ENCODE measurements at places on chromosomes 6 and 20.

DNA sequence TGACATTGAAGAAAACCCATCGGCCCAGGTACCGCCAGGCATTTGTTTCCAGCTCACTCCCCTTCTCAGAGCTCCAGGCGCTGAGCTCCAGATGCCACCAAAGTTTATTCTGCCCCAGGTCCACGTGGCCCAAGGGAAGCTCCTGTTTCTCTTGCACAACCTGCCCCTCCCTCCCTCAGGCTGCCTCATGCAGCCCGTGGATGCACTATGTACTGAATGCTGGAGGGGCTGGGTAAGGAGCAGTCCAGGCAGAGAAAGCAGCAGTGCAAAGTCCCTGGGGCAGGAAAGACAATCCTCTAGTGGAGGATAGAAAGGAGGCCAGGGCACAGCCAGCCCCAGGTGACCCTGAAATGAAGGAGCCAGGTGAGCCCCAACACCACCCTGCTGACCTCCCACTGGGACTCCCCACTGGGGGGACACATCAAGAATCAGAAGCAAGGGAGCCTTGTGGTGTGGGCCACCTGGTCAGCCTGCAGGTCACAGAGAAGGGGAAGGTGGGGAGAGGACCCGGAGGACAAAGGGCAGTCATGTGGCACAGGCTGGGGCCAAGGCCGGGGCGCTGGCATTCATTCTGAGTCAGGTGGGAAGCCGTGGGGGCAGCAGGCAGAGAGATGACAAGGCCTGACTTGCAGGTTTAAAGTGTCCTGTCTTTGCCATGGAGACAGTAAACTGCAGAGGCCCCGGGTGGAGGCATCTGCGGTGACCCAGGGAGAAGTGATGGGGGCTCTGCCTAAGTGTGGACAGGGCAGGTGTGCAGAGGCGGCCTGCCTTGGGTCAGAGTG lies 230.1 kb downstream of the PREX1 start:
- no peak for DNase-seq

GRCh38 chr20:47125758-47126591 lies 230.5 kb downstream of the ZMYND8 start:
- DNase-seq: no peak

DNA sequence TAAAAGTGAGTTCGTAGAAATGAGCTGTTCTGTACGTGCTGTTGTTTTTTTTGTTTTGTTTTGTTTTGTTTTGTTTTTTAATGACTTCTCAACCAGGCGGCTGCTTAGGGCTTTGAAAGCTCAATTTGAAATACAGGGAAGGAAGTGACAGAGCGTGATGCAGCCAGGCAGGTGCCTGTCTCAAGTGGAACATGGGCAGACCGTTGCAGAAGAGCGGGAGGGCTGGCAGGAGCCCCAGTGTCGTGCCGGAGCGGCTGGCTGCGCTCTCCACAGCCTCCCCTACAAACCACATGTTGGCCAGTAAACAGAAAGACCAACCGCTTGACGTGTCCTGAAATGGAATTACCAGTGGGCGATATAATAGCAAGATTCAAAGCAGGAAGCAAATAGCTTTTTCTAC lies 164.9 kb upstream of the RREB1 start:
- DNase-seq: no peak

DNA sequence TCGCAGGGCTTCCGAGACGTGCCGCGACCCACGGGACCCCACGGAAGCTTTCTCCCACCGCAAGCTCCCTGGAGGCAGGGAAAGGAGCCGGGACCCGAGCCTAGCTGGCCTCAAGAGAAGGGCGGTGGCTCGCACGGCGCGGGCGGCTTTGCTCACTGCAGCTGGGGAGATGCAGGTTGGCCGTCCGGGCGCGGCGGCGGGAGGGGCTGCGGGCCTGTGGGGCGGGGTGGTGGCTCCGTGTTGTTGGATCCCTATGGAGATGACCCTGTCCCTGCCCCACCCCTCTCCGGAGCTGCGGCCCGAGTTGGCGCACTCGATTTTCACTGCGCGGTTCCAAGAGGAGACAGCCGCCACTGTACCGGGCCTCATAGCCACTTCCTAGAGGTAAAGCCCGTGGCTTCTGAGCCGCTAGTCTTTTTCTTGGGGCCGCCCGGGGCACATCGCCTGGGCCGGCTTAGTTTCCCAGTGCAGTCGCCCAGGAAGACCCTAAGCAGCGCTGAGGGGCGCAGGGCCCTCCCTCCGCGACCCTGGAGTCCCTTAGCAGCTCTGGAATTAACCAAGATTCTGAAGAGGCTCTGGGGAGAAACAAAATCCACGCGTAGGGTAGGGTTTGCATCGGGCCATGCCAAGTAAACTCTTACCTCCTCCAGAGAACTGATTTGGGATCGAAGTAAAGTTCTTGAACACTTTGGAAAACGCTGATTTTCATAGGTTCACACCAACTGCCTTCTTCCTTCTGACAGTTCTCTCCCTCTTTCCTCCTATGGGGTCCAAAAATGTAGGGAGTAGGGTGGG lies at the start of gene ECT2L:
Gene ECT2L, plus strand, starts transcription at position 279 of the 795 bp plus-strand sequence. CDS start 17,188 bp downstream, outside the sequence.
- no peak for DNase-seq

- no peak for DNase-seq
Observed at GRCh38 chr6:73514746-73515110, 6.1 kb downstream of the EEF1A1 start.

- DNase-seq: no peak
Observed at GRCh38 chr20:56928007-56928406, 298.9 kb downstream of the TFAP2C start.

- no peak for DNase-seq
Observed at GRCh38 chr6:49416195-49416594, 46.9 kb downstream of the MMUT start.

DNA sequence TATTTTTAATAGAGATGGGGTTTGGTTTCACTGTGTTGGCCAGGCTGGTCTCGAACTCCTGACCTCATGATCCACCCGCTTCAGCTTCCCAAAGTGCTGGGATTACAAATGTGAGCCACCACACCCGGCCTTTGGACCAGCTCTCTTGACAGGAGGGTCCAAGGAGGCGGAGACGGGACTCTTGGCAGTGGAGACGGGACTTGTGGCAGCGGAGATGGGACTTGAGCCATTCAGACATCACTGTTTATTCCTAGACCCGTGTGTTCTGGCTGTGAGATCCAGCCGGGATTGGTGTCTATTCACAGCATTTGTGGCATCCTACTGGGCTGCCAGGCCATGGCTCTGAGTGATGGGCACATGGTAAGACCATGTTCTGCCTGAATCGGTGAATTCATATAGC lies 25.6 kb downstream of the PRPF6 start:
- no peak for DNase-seq

- DNase-seq: no peak
Observed at GRCh38 chr6:88569959-88570358, 393.5 kb downstream of the RNGTT start.

DNA sequence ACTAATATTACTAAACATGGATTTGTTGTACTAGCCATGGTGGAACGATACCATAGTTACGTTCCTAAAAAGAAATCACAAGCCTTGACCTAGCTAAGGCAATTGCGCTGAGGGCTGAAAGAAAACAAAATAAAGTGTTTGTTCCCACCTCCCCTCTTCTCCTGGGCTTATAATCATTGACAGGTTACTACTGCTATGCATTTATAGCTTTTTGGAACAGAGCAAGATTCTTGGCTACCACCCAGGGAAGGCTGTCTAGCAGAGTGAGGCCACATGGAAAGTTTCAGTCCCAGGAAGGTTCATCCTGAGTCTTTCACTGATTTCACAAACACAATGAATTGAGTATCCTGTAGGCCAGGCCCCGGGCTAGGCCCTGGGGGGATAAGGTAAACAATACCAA lies 84.6 kb downstream of the TMEM170B start:
- no peak for DNase-seq

GRCh38 chr20:22414305-22414742 lies 170.0 kb downstream of the FOXA2 start:
- DNase-seq: no peak

GRCh38 chr6:144583614-144583954 lies 298.4 kb downstream of the UTRN start:
- no peak for DNase-seq

- no peak for DNase-seq
Observed at GRCh38 chr6:80991316-80991715, 761.2 kb downstream of the TENT5A start.

GRCh38 chr20:57190536-57191264 lies 75.7 kb downstream of the BMP7 start:
- no peak for DNase-seq

GRCh38 chr6:37099442-37099841 lies 70.5 kb upstream of the PIM1 start:
- no peak for DNase-seq

- DNase-seq: no peak
Observed at GRCh38 chr6:5367510-5367909, 106.2 kb downstream of the FARS2 start.

DNA sequence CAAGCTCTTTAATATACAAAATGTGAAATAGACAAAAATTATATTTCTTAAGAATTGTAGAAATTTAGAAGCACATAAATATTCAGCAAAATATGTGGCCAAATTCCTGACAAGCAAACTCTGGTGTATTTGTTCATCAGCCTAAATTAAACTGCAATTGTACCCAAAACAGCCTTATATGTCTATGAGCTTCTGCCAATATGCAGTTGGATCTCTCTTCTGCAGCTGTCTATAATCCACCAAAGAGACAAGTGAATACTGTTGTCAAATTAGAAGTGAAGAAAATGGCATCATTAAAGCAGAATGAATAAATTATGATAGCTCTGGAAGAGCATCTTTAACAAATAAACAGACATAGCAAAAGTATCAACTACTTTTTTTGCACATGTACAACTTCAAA lies 755.7 kb downstream of the GRIK2 start:
- no peak for DNase-seq

DNA sequence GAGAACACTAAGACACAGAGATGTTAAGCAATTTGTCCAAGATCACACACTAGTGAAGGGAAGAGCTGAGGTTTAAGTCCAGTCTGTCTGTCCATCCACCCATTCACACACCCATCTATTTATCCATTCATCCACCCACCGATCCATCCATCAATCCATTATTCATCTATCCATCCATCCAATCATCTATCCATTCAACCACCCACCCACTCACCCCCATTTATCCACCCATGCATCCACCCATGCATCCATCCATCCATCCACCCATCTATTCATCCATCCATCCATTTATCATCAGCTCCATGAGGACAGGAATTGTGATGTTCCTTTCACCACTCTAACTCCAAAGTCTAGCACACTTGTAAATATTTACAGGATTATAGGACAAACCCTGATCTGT lies 242.3 kb upstream of the PMEPA1 start:
- DNase-seq: no peak

GRCh38 chr20:16952965-16953364 lies 204.8 kb downstream of the OTOR start:
- no peak for DNase-seq

DNA sequence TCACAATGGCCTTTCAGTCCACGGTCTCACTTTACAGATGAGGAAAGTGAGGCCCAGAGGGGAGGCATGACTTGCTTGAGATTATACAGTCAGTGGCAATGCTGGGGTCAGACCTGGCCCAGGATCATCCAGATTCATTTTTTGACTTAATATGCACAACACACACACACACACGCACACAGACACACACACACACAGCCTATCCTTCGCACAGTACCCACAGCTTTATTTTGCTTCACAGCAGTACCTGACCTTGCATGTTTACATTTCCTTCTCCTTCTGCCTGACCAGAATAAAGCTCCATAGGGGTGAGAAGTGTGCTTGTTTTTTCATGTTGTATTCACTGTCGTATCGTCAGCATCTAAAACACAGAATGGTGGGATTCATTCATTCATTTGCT lies 79.8 kb downstream of the VEGFA start:
- DNase-seq: no peak

GRCh38 chr6:33073431-33073871 lies at the start of gene HLA-DPA1:
HLA-DPA1 (minus strand) TSS chr6:33073649.
- DNase-seq: peak; percentile 8

- no peak for DNase-seq
Observed at GRCh38 chr6:160742090-160742489, 40.0 kb downstream of the PLG start.

DNA sequence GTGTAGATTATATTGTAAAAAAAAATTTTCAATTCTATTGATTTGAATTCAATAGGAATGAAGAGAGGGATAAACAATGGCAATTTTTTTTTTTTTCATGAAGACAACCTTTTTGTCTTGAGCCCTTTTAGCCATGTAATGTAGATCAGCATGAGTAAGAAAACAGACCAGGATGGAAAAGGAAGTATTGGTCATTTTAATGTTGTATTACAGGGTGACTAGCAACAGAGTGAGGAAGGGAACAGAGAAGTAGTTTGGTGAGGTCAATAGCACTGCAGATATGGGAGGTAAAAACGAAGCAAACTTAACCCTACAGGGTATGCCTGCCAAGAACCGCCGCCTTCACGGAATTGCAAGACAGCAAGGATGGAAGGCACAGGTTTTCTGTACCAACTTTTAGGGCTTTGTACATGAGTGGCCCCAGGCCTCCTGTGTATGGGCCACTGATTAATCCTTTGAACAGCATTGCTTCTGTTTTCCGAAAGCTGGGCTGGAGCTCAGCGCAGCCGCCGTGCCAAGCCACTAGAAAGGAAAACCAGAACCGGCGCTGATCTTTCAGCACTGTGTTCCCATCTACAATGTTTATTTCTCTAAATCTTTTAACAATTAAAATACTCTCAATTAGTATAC lies 383.7 kb downstream of the CENPW start:
- no peak for DNase-seq

DNA sequence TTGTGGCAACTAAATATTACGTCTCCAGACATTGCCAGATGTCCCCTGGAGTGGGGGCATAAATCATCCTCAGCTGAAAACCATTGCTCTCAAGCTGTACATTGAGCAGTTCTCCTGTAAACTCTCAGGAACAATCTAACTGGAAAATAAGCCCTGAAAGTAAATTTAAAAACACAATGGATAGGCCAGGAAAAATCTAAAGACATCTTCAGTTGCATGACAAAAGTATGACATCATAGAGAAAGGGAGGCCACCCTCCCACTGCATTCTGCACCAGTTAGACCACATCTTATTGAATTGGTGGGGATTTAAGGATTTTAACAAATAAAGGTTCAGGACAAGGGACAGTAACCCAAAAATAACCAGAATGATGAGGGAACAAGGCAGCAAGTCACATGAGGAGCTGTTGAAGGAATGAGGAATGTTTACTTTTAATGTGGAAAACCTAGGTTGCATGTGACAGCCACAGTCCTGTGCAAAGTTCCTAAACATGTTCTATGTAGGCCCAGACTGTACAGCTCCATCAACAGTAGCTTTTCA lies 5.3 kb downstream of the PLA2G7 start:
- DNase-seq: no peak

- no peak for DNase-seq
Observed at GRCh38 chr6:35065441-35065800, 75.7 kb downstream of the TCP11 start.
